ENCODE measurements at places on chromosomes 4 and X.

DNA sequence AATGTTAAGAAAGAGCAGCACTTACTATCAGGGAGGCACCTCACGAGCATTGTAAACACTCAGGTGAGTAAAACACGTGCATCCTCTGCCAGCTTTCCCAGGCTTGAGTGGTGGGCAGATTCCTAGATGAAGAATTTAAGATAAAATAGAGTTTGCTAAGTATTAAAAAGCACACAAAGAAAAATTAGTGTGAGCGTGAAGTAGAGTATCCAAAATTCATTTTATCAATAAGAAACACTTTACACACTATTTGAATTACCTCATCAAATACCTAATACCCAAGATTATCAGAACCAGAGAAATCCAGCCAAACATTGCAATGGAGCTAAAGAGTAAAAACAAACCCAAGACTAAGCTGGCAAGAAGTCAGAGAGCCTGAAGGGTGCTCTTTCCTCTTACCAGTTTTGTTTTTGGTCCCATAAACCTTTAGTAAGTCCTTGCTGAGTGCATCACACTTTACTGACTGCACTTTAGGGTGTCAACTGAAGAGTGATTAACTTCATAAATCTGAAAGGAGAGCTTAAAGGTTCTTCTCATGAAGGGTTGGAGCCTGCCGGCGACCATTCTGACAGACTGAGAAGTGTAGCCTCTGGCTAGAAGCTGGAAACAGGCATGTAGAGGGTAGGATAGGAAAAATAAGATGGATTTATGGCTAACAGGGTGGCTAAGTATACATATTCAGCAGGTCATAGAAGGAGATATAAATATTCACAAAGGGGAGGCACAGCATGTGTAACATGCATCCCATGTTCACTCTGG lies 151.1 kb downstream of the SLC7A11 start:
- peaks cover 10% of the 10 kb centered on the region for H3K4me1 ChIP-seq
- no peaks in the 10 kb centered on the region for H3K36me3 ChIP-seq
- H3K27ac ChIP-seq = peak overlapping the region; percentile 38
- H3K27me3 ChIP-seq = no peaks in the 10 kb centered on the region
- DNase-seq = no peak

DNA sequence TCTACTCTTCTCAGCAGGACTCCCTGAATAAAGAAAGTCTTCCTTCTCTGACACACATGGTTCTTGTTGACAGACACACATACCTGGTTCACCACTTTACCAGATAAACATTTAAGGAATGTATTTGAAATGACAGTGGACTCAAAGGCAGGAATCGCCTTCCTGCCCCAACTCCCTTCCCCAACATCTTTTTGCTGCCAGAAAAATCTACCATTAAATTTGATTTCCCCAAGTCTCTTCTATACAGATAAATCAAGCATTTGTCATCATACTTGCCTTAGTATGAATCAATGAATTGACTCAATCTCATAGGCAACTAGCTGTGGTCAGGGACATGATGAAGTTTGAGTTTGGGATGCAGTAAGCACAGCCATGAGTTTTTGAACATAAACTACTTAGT lies 23.3 kb upstream of the ANXA5 start:
- H3K36me3 ChIP-seq = no peaks in the 10 kb centered on the region
- DNase-seq = no peak
- H3K27ac ChIP-seq = no peak overlapping the region
- H3K4me1 ChIP-seq = no peaks in the 10 kb centered on the region
- H3K27me3 ChIP-seq = no peaks in the 10 kb centered on the region
- no peak overlapping the region for H3K4me3 ChIP-seq

DNA sequence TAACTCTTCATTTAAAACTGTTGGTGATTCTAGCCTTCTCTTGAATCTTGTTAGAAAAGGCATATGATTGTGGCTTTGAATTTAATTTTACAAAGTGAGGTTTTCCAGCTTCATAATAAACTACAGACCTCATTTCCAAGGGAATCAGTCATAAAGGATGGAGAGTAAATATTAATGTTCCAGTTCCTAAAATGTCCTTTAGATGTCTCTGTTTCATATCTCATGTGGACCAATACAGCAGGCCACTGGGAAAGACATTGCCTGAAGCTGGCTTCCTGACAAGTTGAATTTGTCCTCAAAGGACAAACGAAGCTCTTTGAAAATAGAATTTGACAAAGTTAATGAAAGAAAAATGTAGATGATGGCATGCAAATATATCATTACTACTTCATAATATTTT lies 125.4 kb downstream of the ZNF330 start:
- H3K4me1 ChIP-seq = peaks cover 15% of the 10 kb centered on the region
- H3K27ac ChIP-seq = no peak overlapping the region
- H3K36me3 ChIP-seq = no peaks in the 10 kb centered on the region
- H3K27me3 ChIP-seq = no peaks in the 10 kb centered on the region

DNA sequence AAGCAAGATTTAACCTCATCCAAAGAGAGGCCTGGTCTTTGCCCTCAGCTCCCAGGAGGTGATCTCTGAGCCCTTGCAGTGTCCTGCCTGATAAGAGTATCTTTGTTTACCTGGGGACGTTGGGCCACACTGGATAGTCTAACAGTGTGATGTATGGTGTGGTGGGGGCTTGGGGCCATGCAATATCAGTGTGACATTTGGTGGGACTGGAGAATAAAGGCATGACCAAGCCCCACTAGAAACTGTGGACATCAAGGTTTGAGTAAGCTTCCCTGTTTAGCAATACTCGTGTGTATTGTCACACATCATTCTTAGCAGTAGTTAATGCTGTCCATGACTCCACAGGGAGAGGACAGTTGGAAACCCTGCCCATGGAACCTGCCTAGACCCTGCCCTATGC lies 34.4 kb downstream of the BBS12 start:
- no peaks in the 10 kb centered on the region for H3K36me3 ChIP-seq
- no peak overlapping the region for H3K27ac ChIP-seq
- H3K27me3 ChIP-seq = no peaks in the 10 kb centered on the region
- no peaks in the 10 kb centered on the region for H3K4me1 ChIP-seq

- no peak for DNase-seq
- H3K4me1 ChIP-seq = peaks cover 8% of the 10 kb centered on the region
- no peaks in the 10 kb centered on the region for H3K36me3 ChIP-seq
- no peaks in the 10 kb centered on the region for H3K27me3 ChIP-seq
- H3K27ac ChIP-seq = peak overlapping the region; percentile 69
Observed at GRCh38 chr4:67576059-67576466, 17.5 kb downstream of the STAP1 start.

- DNase-seq = peak; percentile 33
- H3K27me3 ChIP-seq = no peaks in the 10 kb centered on the region
- H3K36me3 ChIP-seq = no peaks in the 10 kb centered on the region
- H3K27ac ChIP-seq = peak overlapping the region; percentile 82
- peak overlapping the region; percentile 43 for H3K4me3 ChIP-seq
Observed at GRCh38 chr4:76250962-76251361, 559 bp upstream of the FAM47E start.

- H3K27me3 ChIP-seq = no peaks in the 10 kb centered on the region
- H3K4me3 ChIP-seq = no peak overlapping the region
- H3K27ac ChIP-seq = no peak overlapping the region
- no peak for DNase-seq
- H3K4me1 ChIP-seq = no peaks in the 10 kb centered on the region
Observed at GRCh38 chrX:110108381-110108821, 105.5 kb downstream of the TMEM164 start.

- H3K27ac ChIP-seq = peak overlapping the region; percentile 90
- H3K36me3 ChIP-seq = no peaks in the 10 kb centered on the region
- no peaks in the 10 kb centered on the region for H3K4me1 ChIP-seq
- H3K27me3 ChIP-seq = no peaks in the 10 kb centered on the region
- DNase-seq = no peak
Observed at GRCh38 chrX:72713130-72713529, 976 bp downstream of the PHKA1 start.
